IMR-90 (cell line): ENCODE measurements at places on chromosomes 6 and 20. TPM values are rescaled to one million over a fixed set of nuclear protein-coding genes. Genes with fewer than 3 reads are reported as not detected.

KCNK15 gene
- not detected in 2 replicates for total RNA-seq

LY6G6D gene
- not detected in 2 replicates for total RNA-seq

CTAGE9 gene
- not detected in 2 replicates for total RNA-seq

SCUBE3 gene
- 19.9 and 21.1 TPM in 2 replicates for total RNA-seq

ZFAND3 gene
- total RNA-seq = 10.9 and 13.1 TPM in 2 replicates

CST4 gene
- not detected in 2 replicates for total RNA-seq
